Heart right ventricle (tissue), 16 donors: ENCODE measurements at places on chromosomes 6 and 20. TPM values are rescaled to one million over a fixed set of nuclear protein-coding genes. Genes with fewer than 3 reads are reported as not detected.

NECAB3 gene
- 86.0 TPM for total RNA-seq

RIMS4 gene
- total RNA-seq = 0.42 TPM

GRIK2 gene
- 0.21 TPM for total RNA-seq

BANF2 gene
- total RNA-seq = not detected

IL20RA gene
- total RNA-seq = 2.0 TPM

RHAG gene
- total RNA-seq = not detected

C20orf144 gene
- total RNA-seq = not detected

COL21A1 gene
- total RNA-seq = 32.4 TPM

CPXM1 gene
- total RNA-seq = 4.5 TPM

LINC00237 gene
- total RNA-seq = not detected

TINAG gene
- total RNA-seq = not detected

RNASET2 gene
- 7.9 TPM for total RNA-seq
